ENCODE measurements at places on chromosomes 1 and 21.

- DNase-seq, result no peak
- H3K36me3 ChIP-seq, result no peaks in the 10 kb centered on the region
- peaks cover 79% of the 10 kb centered on the region for H3K27me3 ChIP-seq
- no peak overlapping the region for H3K27ac ChIP-seq
These were observed 48.3 kb upstream of the H6PD start for GRCh38 chr1:9186082-9186859.

- DNase-seq, result no peak
- H3K4me3 ChIP-seq, result no peak overlapping the region
- no peaks in the 10 kb centered on the region for H3K36me3 ChIP-seq
- peaks cover 5% of the 10 kb centered on the region for H3K27me3 ChIP-seq
- H3K27ac ChIP-seq, result no peak overlapping the region
These were observed 6.0 kb upstream of the PLA2G2C start for GRCh38 chr1:20192364-20192763.

DNA sequence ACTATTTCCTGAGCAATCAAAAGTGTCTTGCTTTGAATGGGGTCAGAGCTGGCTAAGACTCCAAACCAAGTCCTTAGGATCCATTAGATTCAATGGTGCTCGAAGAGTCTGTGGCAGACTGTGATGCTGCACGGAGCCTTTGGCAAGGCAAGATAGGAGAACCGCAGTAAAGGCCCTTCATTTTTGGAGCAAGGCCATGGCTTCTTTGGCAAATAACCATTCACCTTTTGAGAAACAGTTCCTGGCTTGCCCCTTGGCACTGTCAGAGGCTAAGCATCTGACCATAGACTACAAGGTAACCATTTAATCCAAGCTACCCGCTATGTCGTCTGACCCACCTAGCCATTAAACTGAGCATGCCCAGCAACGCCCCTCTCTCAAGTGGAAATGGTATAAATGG is 45.2 kb downstream of the EDN2 start:
- no peaks in the 10 kb centered on the region for H3K4me1 ChIP-seq
- no peaks in the 10 kb centered on the region for H3K36me3 ChIP-seq
- H3K27me3 ChIP-seq, result no peaks in the 10 kb centered on the region
- H3K4me3 ChIP-seq, result no peak overlapping the region
- DNase-seq, result no peak
- no peak overlapping the region for H3K27ac ChIP-seq

DNA sequence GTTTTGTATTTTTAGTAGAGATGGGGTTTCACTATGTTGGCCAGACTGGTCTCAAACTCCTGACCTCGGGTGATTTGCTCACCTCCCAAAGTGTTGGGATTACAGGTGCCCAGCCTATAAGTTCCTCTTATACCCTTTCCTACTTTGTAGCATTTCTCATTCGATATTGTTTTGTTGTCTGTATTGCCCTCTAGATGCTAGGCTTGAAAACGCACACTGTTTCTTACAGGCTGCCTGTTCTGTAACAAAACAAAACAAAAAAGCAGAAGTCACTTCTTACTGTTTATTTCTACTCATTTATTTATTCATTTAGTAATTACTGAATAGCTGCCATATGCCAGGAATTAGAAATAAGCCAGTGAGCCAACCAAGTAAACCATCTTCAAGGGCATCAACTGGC is 136.9 kb upstream of the BMP8A start:
- H3K4me3 ChIP-seq, result no peak overlapping the region
- DNase-seq, result no peak
- H3K36me3 ChIP-seq, result peaks cover 59% of the 10 kb centered on the region
- H3K27me3 ChIP-seq, result no peaks in the 10 kb centered on the region

- H3K4me1 ChIP-seq, result no peaks in the 10 kb centered on the region
- H3K4me3 ChIP-seq, result no peak overlapping the region
- H3K27me3 ChIP-seq, result no peaks in the 10 kb centered on the region
- H3K36me3 ChIP-seq, result no peaks in the 10 kb centered on the region
- DNase-seq, result no peak
These were observed 766.8 kb downstream of the USP25 start for GRCh38 chr21:16496609-16497008.

- no peak overlapping the region for H3K27ac ChIP-seq
- no peak overlapping the region for H3K4me3 ChIP-seq
- no peaks in the 10 kb centered on the region for H3K36me3 ChIP-seq
- H3K4me1 ChIP-seq, result no peaks in the 10 kb centered on the region
- no peaks in the 10 kb centered on the region for H3K27me3 ChIP-seq
These were observed 17.0 kb downstream of the MARK1 start for GRCh38 chr1:220544901-220545303.

GRCh38 chr1:202521886-202522285 is 173.4 kb downstream of the PPP1R12B start:
- H3K27ac ChIP-seq, result no peak overlapping the region
- H3K36me3 ChIP-seq, result no peaks in the 10 kb centered on the region
- no peaks in the 10 kb centered on the region for H3K4me1 ChIP-seq
- H3K4me3 ChIP-seq, result no peak overlapping the region
- no peak for DNase-seq

- DNase-seq, result no peak
- no peak overlapping the region for H3K4me3 ChIP-seq
- H3K27ac ChIP-seq, result no peak overlapping the region
- peaks cover 50% of the 10 kb centered on the region for H3K36me3 ChIP-seq
- H3K4me1 ChIP-seq, result peaks cover 16% of the 10 kb centered on the region
These were observed 30.3 kb downstream of the PTPRC start for GRCh38 chr1:198669023-198669698.

DNA sequence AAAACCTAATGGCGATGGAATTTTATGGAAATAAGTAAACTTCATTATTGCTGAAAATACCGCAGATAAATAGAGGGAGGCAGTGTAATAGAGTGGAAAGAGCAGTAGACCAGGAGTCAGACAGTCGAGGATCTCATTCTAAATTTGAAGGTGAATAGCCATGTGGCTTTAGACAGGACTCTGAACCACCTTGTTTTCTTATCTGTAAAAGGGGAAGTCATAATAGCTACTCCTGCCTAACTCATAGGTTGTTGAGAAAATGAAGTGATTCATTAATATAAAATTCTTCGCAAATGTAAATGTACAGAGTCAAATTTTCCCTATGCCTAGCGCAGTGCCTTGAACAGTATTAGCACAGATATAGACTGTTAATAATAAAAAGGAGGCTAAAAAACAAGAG is 14.8 kb downstream of the RPS6KC1 start:
- H3K36me3 ChIP-seq, result no peaks in the 10 kb centered on the region
- H3K27ac ChIP-seq, result no peak overlapping the region
- no peaks in the 10 kb centered on the region for H3K27me3 ChIP-seq

- H3K4me3 ChIP-seq, result no peak overlapping the region
- peaks cover 19% of the 10 kb centered on the region for H3K36me3 ChIP-seq
- H3K27ac ChIP-seq, result no peak overlapping the region
These were observed 60.5 kb downstream of the ERI3 start for GRCh38 chr1:44294588-44295007.

- no peaks in the 10 kb centered on the region for H3K4me1 ChIP-seq
- no peak for DNase-seq
- no peak overlapping the region for H3K27ac ChIP-seq
These were observed 32.3 kb upstream of the RALGPS2 start for GRCh38 chr1:178692564-178693327.

DNA sequence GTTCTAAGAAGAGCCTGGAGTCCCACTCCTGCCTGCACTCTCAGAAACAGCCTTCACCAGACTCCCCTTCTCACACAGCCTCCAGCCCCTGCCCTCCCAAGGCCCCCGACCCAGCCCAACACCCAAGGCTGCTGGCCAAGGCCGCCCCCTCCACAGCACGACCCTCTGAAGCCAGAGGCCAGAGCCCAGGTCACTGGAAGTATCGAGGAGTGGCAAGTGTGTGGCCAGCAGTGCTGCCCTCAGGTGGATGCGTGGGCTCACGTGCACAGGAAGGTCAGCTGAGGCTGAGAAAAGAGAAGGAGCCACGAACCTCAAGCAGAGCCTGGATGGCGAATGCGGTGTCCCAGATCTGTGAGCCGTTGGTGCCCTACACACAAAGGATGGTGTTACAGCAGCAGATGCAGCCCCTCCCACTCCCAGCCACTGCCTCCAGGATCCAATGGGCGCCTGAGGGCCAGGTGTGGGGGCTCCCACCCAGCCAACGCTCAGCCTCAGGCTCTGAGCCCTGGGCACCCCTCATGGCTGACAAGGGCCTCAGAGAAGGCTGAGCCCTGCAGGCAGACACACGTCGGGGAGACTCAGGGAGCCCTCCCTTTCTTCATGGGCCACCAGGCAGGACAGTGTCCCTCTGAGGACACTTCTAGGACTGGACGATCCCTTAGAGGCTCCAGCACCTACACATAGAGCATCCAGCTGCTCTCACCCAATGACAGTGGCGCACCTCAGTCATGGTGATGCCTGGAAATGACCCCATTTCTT is 18.0 kb downstream of the LSS start:
- peaks cover 30% of the 10 kb centered on the region for H3K36me3 ChIP-seq
- H3K27ac ChIP-seq, result no peak overlapping the region
- no peak overlapping the region for H3K4me3 ChIP-seq
- H3K4me1 ChIP-seq, result no peaks in the 10 kb centered on the region

Data from thymus (tissue), 14 donors.